AG09309 (cell line): ENCODE measurements at places on chromosomes 16 and 17.

DNA sequence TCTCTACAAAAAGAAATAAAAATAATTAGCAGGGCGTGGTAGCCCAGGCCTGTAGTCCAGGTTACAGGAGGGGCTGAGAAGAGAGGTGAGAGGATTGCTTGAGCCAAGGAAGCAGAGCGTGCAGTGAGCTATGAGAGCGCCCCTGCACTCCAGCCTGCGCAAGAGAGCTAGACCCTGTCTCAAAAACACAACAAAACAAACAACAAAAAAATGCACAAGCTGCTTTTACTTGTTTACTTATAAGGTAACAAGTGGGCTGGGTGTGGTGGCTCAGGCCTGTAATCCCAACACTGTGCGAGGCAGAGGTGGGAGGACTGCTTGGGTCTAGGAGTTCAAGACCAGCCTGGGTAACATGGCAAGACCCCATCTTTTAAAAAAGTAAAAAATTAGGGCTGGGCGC is 1.7 kb downstream of the CYTH1 start:
- no peak for DNase-seq

DNA sequence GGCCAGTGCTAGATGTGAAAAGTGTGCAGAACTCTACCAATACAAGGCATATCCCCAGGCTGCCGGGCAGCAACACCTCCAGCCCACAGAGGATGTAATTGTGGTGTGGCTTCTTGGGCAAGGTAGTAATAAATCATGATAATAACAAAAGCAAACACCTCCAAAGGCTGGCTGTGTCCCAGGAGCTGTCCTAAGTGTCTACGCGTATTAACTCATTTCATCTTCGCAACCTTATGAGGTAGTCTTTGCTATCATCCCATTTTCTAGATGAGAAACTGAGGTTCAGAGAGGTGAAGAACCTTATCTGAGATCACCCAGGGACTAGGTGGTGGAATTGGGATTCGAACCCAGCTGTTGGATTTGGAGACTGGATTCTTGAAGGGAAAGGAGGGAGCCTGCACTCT is 5.3 kb downstream of the PDK2 start:
- DNase-seq, result no peak

DNA sequence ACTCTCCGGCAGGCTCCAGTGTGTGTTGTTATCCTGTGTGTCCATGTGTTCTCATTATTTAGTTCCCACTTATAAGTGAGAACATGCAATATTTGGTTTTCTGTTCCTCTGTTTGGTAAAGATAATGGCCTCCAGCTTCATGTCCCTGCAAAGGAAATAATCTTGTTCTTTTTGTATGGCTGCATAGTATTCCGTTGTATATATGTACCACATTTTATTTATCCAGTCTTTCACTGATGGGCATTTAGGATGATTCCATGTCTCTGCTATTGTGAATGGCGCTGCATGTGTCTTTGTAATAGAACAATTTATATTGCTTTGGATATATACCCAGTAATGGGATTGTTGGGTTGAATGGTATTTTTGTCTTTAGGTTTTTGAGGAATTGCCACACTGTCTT is 807.3 kb upstream of the CA10 start:
- no peak for DNase-seq

- DNase-seq, result no peak
Observed at GRCh38 chr16:89417352-89417751, 73.0 kb downstream of the ANKRD11 start.

- DNase-seq, result no peak
Observed at GRCh38 chr16:13110124-13110796, 208.9 kb downstream of the SHISA9 start.

DNA sequence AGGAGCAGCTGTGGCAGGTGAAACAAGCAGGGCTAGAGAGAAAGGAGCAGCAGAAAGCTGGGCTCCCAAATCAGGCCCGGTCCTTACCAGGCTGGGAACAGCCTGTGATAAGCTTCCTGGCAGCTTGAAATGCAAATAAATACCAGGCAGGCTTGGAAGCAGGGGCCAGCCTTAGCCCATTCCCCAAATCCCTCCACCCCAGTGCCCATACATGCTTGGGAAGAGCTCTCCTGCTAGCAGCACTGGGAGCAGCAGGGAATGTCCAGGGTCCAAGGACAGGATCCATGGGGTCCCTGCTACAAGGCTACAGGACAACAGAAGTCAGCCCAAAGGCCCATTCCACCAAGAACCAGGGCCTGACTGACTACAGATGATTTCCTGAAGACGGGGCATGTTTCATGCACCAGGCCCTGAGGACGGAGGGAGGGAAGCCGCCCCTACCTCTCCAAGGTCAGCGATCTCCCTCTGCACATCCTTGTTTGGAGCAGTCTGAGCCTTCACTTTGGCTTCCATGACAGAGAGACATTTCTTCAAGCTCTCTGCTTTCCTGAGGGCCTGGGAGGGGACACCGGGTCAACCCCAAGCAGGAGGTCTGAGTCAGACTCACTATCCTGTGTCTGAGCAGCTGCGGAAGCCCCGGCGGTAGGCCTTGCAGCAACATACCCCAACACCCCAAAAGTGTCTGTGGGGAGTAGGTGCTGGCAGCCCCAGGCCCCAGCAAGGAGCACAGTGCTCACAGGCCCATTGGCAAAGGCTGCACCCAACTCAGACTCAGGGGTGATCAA is 2.6 kb upstream of the EXOSC6 start:
- DNase-seq, result no peak

DNA sequence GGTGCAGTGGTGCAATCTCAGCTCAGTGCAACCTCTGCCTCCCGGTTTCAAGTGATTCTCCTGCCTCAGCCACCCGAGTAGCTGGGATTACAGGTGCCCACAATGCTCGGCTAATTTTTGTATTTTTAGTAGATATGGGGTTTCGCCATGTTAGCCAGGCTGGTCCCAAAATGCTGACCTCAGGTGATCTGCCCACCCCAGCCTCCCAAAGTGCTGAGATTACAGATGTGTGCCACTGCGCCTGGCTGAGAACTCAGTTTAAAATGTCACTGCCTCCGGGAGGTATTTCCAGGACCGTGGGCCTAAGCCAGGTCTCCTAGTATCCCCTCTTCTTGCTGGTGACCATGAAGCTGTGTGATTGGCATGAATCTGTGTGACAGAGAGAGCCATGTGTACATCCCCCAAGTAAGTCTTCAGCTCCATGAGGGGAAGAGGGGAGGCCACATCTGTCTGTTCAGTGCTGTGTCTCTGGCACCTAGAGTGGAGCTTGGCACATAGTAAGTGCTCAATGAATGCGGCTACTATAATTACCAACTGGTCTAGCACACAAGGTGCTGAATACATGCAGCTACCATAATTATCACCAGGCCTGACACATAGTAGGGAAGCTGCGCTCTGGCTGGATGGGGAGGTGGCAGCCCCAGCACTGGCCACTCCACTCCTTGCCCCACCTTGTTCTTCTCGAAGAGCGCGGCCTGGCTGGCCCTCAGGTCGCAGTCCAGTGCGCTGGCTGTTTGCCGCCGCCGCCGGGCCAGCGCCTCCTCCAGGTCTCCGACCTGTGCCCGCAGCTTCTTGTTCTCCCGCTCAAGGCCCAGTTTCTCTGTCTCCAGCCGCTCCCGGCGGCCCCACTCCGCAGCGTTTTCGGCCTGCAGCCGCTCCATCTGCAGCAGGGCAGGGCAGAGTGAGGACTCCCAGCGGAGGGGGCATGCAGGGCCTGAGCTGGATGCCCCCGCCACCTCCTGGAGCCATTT is 18.7 kb downstream of the CCDC102A start:
- no peak for DNase-seq

DNA sequence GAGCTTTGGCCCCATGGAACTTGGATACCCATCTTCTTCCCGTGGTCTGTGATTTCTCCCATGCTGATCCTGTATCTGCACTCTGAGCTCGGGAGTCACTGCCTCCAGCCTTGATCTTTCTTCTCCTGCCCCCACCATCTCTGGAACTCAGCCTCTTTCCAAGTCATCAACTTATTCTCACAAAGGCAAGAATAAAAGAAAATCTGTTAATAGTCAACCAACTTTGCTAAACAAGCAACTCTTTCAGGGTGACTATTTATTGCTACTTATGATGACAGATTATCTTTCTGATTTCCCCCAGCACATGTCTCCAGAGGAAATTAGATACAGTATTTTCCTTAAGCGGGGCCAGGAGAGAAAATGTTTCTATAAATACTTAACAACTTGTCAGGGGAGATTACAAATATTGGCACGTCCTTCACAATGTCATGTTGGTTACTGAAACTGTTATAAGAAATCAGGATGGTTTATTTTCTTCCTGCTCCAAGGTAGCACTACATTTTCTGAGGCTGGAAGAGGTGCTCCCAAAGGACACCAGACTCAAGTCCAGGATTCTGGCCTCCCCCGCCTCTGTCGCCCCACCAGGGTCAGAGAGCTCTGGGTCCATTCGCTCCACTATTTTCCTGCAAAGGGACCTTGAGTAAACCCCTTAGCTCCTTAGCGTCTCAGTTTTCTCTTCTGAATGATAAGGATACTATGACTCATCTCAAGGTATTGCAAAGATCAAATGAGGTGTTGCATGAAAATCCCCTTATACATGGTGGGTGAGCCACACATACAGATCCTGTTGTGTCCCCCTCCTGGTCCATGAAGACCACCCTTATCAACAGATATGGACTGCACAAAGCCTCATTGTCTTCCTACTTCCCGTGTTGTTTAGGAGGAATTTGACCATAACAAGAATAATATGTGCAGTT is 205.2 kb upstream of the WSCD1 start:
- DNase-seq, result no peak

DNA sequence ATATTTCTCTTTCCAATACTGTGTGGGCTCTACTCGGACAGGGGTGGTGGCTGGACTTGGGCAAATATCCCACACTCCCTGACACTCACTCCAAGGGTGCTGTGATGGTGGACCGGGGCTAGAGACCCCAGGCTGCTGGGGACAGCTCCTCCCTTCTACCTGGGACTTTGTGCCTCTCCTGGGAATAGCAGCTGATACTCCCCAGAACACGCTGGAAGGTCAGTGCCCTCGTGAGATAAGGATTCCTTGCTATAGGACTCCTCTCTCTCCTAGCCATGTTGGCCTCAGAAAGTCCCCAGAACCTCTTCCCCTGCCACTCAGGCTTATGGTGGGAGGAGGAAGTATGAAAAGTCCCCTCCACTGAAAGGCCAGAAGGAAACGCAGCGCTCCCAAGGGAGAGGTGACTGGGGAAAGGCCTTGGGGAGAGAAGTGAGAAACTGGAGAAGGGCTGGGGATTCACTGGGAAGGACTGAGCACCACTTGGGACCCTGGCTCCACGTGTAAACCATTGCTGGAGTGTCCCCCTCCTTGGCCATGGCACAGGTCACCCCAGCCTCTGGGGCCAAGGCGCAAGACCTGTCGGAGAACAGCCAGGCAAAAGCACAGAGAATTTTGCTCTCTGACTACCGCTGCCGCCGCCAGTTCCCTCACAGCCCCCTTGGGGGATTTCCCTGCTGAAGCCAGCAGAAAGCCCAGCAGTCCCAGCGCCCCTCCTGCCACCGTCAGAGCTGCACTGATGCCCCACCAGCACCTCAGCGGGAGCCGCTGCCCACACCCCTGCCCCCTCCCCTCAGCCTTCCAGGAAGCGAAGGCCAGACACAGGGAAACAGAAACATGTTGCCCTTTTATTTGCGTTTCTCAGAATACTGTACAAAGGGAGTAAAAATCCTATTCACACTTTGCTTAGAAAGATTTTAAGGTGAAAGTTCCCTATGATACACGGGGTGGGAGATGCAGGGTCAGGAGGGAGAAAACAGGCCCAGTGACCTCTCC is 2.1 kb upstream of the GSDMB start:
- DNase-seq, result no peak

DNA sequence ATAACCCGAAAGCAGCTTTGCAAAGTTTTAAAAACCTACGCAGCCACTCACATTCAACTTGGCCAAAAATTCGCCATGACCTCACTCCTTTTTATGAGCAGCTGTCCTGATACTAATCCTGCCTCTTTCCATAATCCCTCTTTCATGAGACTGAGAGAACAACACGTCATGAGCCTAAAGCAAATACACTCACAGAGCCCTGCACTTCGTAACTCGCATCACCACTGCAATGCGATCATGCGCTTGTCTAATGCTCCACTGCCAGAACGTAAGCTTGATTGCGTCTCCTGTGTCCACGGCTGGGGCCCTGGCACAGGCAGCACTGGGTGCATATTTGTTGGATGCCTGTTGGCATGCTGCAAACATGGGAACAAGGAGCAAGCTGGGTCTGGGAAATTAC is 36.2 kb downstream of the CDRT4 start:
- no peak for DNase-seq

DNA sequence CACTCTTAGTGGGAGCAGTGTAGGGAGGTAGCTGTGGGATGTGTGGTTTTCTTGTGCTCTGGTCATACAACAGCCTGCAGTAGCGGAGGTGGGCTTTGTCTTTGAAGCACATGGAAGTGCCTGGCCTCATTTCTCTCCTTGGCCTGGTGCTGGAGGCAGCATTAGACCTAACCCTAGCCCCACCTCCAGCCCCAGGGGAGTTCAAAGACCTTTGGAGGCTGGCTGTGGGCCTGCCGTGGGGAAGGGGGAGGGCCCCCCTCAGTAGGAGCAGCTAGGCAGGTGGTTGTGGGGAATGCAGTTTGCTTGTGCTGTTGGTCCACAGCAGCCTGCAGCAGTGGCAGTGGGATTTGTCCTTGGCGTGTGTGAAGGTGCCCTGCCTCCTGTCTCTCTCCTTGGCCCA is 91.7 kb downstream of the BCAS3 start:
- no peak for DNase-seq

DNA sequence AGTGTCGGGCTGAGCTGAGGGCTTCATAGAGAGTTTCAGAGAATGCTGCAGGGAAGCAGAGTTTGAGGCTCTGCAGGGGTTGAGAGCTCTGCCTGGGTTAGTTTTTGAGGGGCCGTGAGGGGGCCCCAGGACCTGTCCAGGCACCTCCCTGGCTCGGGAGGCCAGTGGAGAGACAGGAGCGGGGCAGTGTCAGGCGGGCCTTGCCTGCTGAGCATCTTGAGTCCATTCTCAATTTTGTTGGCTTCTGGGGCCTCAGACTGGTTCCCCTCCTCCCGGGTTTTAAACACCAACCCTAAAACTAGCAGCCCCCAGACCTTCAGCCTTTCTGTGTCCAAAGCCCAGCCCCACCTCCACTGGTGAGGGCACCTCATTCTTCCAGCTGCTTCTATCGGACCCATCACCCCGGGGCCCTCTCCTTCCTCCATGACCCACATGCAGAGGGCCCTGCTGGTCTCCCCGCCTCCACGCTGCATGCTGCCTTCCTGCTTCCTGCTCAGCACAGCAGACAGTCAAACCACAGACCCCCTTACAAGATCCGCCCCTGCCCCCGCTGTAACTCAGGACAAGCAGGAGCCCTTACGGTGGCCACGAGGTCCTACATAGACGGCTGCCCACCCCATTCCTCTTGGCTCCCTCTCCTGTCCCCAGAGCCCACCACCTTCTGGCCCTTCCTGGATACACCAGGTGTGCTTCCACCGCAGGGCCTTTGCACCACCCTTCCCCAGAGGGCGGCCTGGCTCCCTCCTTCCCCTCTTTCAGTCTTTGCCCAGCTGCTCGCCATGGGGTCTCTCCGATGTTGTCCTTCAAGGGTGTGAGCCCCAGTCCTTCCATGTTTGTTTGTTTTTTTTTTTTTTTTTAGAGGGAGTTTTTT is 3.8 kb downstream of the RNF213 start:
- DNase-seq, result no peak

DNA sequence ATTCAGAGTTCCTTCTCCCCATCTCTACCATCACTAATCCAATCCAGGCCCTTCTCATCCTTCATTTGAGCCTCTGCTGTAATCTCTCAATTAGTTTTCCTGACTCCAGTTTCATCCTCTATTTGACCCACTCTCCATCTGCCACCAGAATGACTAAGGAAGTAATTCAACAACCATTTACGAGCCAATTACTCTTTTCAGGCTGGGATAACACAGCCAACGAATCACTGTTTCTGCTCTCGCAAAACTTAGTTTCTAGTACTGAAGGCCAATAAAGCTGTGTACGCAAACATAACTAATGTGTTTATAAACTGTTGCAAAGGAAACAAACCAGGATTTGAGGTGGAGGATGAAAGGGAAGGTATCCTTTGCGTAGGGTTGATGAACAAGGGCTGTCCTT is 53.7 kb downstream of the MAP2K6 start:
- DNase-seq, result no peak
